Neural crest cell (in vitro differentiated cells): ENCODE measurements at places on chromosomes 4 and X.

GRCh38 chr4:93730760-93731159, 97.8 kb upstream of the ATOH1 start:
- DNase-seq, result no peak

GRCh38 chr4:45554423-45554822, 569.4 kb downstream of the GABRG1 start:
- DNase-seq, result no peak

DNA sequence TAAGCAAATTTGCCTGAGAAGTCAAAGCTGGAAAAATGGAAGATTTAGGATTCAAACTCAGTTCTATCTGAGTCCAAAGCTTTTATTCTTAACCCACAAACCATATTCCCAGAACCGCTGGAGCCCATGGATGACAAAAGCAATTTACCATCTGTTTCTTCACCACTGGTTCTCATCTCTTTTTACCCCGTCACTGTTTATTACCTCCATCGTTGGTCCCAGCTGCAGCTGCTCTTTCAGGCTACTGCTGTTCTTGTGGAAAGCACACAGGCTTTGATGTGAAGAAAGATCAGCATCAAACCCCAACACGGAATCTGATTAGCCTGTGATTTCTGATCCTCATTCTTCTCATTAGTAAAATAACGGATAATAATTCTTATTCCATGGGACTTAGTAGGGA, 9.5 kb downstream of the FBXO8 start:
- no peak for DNase-seq

- DNase-seq, result no peak
Observed at GRCh38 chr4:62531731-62532130, 1331.6 kb downstream of the ADGRL3 start.

- DNase-seq, result no peak
Observed at GRCh38 chrX:133859860-133860259, 125.5 kb downstream of the GPC3 start.

DNA sequence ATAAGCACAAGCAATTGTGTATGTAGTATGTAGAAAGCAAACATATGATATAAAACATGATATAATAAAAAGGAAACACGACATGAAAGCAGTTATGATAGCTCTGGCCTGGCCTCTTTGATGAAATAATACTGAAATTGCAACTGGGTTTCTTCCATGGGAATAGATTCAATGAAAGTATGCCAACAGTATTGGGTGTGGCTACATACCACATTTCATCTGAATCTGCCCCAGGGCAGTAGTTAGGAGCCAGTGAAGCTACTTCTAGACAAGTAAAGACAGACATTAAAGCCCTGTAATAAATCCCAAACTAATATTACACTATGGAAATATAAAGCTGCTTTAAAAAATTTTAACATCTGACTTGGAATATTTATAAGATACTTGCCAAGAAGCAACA, 207.3 kb downstream of the FBXW7 start:
- DNase-seq, result no peak

DNA sequence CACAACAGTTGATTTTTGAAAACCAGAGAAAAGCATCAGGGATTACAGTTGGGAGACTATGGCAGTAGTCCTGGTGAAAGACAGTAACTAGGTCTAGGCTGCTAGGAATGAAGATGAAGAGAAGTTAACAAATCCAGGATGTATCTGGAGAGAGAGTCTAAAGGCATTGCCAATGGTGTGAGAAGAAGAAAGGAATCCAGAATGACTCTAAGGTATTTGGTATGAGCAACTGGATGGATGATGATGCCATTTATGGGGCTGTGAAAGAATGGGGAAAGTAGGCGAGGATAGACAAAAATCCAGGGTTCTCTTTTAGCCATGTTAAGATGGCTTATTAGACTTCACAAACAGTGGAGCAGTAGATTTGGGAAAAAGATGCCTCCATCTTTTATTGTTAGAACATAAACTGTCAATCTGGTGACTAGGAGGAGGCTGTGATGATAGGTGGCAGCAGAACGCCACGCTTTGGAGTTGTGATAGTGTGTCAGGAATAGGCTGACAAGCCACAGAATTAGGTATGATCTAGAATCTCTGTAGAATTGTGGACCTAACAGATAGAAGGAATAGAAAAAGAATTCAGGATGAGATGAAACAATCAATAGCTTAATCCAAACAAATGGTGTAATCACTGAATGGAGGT, 27.3 kb upstream of the JADE1 start:
- no peak for DNase-seq

DNA sequence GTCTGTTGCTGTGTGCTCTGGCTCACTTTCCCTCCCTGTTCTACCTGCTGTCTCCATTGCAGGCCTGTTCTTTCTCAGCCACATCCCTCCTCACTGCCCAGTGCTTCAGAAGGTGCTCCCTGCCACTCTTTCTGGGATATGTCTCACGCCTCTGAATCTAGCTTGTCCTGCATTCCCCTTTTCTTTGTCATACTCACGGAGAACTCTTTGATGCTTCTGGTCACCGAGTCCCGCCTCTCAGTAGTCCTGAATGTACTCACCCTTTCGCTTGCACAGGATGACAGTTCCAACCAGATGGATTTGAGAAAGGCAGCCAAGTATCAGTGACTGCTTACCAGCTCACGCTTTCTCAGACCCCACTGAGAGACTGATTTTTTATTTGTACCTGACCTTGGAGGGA, 65.2 kb upstream of the TLR2 start:
- DNase-seq, result no peak

GRCh38 chr4:106497271-106497670, 128.7 kb upstream of the GIMD1 start:
- DNase-seq, result no peak

GRCh38 chr4:94411296-94411695, 40.4 kb upstream of the PDLIM5 start:
- no peak for DNase-seq

DNA sequence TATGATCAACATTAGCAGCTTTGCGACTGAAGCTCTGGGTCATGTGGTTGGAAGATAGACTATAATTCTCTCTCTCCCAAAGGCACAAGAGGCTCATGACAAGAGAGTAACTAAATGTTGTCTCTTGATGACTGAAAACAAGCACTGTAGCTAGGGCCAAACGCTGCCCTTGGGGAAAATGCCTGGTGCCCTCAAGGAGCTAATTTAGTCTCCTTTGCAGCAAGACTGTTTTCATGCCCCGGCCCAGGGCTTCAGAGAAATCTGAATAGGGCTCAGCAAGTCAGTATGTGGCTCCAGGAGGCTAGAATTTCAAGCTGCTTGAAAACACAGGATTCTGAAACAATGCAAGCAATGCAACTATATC, 411.9 kb downstream of the GPAT3 start:
- no peak for DNase-seq

DNA sequence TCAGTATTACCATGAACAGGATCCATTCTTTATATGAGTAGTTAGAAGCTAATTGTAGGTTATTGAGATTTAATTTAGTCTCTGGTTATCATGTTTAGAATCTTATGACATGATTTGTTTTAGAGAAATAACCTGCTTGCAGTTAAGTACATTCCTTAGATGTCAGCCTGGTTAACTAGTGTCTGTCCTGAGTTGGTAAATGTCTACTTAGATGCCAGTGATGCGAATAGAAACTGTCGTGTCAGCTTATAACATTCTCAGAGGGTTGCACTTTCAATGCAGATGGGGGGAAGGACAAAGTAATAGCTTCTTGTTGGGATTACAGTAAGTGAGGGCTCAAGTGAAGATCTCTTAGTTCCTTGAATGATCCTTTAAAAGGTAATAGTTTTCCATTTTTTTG, 227.8 kb upstream of the SPRY1 start:
- DNase-seq, result no peak

GRCh38 chr4:25085671-25086070, 54.9 kb upstream of the LGI2 start:
- DNase-seq, result no peak

DNA sequence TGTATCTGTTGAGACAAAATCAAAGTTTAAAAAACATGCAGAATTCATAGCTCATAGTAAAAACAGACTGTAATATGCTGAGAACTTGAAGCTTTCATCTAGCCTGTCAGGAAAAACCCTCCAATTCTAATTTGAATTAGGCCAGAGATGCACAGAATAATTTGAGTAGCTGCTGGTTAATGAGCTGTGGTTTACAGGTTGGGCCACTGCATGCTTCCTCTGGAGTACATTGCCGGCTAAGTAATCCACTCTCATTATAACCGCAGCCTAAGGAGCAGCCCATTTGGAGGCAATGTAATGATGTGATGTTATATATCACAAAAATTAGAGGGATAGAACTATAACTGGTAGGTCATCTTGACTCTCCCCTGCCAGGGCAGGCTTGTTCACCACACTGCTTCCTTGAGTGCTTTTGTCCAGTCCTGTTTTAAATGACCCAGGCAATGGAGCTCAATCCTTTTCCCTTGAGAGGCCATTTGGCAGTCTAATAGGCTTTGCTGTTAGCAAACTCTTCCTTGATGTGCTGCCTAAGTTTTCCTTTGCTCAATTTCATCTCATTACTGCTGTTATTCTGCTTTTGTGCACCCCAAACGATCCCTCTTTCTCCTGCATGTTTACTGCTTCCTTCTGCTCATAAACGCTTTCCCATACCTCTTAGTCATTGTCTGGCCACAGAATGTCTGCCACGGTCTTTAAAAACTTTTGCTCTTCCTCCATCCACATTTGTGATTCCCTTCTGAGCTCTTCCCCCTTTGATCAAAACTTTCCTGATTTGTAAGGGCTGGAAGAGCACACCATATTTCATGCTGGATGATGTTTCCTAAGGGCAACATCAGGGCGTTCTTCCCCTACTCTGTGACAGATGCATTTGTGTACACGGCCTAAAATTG, 230.9 kb downstream of the C4orf33 start:
- DNase-seq, result no peak

DNA sequence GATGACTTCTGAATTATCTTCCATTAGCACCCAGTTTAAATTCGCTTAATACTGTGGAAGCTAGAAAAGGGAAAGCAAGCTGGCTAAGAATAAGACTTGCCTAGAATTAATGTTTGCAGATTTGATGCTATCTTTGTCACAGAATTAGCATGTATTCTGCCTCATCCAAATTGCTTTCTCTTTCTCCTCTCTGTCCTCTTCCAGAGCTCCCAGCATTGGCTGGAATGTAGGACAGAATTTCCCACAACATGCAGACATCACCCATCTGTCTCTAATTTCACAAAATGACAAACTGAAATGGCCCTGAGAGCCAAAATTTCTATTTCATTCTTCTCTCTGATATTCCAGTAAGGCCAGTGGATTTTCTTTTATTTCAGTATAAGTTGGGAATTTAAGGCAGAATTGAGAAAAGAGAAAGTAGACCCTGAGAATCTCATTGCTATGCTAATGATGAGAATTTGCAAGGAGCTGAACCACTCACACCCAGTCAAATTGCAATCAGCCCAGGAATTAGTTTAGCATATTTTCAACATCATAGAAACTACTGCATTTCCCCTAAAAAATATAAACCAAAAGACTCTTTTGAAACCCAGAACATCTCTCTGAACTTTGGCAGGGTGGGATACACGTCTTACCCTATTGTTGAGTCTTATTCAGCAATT, 188.8 kb downstream of the RCHY1 start:
- no peak for DNase-seq

DNA sequence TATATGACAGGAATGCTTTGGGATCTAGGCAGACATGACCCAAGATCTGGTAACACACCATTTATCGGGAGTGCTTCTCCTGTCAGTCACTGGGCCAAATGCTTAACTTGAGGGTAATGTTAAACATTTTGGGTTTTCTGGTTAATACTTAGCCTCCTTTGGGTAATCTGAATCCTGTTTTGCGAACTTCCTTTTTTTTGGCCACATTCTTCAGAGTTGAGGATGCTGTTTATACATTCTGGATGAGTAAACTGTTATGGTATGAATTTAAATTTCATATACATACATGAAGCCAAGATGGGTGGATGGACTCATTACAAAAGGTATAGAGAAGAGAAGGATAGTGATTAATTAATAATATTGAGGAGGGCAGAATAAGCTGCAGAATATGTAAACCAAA, 36.1 kb downstream of the MID1IP1 start:
- DNase-seq, result no peak

- no peak for DNase-seq
Observed at GRCh38 chrX:47302396-47302795, 68.0 kb upstream of the ZNF157 start.

- DNase-seq, result no peak
Observed at GRCh38 chr4:26692014-26692726, 108.3 kb downstream of the TBC1D19 start.

DNA sequence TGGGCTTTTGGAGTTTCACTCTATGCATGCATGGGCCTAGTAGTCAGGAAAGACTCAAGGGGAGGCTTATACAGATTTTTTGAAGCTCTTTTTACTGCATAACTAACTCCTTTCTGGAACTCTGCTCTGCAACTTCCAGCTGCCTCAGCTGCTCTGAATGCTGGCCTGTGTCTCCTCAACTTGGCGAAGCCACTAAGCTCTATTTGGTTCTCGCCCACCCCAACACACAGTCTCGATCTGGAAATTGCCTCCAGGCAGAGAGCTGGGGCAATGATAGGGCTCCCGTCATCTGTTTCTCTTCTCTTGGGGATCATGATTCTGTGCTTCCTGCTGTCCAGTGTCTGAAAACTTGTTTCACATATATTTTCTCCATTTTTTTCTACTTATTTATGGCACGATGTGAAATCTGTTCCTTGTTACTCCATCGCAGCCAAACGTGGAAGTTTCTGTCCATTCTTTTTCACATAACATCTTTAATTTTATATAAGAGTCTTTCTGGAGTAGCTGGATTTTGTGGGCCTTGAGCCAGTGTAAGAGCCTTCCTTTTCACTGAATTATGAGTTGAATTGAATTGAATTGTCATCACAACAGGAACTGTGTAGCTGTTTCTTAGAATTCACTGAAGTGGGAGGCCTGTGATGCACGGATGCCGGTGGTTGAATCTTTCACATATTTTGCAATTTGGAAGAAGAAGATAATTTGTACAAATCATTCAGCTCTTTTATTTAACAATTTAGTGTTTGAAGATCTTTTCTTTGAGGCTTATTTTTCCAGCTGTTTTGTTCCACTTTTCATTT, 9.0 kb downstream of the ZNF275 start:
- DNase-seq, result no peak

- no peak for DNase-seq
Observed at GRCh38 chrX:12142661-12143060, 4.4 kb downstream of the FRMPD4 start.

GRCh38 chr4:175017751-175018150, 99.6 kb downstream of the ADAM29 start:
- DNase-seq, result no peak

GRCh38 chr4:144663834-144664475, 18.0 kb downstream of the HHIP start:
- no peak for DNase-seq

DNA sequence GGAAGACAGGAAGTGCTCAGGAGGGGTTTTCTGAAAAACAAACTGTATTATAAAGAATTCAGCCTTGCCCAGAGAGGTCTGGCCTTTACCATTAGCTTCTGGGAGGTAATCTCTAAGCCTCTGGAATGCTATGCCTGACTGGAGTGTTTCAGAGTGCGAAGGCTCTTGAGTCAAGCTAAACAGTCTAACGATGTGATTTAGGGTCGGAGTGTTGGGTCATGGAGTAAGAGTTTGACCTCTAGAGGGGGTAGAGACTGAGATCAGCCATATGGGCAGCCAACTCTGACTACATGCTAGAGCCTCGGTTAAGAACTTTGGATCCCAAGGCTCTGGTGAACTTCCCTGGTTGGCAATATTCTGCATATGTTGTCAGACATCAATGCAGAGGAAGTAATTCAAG, 15.0 kb downstream of the BOD1L1 start:
- no peak for DNase-seq

- DNase-seq, result no peak
Observed at GRCh38 chr4:153063490-153063889, 127.4 kb downstream of the FHDC1 start.
